Globus pallidus (tissue), 1 donor: ENCODE measurements at places on chromosomes 4 and X.

- DNase-seq: peak; percentile 18
These were observed 85.4 kb downstream of the SHISA3 start for GRCh38 chr4:42482516-42483327.

GRCh38 chr4:168188754-168189153 is 96.4 kb downstream of the ANXA10 start:
- DNase-seq: no peak

GRCh38 chr4:27048429-27049238 is 188.0 kb downstream of the STIM2 start:
- DNase-seq: peak; percentile 24

DNA sequence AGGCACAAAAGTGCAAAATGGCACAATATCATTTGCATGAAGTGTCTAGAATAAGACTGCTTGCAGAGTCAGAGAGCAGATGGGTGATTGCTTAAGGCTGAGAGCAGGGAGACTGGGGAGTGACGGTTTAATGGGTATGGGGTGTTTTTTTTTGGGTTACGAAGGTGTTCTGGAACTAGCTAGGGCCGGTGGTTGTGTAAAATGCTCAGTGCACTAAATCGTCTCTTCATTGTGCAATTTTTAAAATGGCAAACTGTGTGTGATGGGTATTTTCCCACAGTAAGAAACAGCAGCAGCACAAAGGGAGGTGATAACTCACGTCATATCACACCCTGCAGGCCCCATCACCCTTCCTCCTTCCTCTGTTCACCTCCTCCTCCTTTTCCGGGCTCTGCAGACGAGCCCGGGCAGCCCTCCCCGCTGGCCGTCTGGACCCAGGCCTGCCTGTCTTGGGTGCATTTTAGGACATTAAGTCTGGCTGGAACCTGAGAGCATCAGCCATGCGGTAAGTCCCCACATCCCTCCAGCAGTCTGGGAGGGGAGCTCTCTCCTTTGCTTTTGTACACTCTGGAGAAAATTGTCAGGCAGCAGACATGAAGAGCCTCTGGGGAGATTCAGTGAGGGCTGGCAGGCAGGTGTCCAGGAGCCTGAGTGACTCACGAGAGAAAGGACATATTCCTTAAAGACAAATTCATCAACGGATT is 42.7 kb downstream of the ASMT start:
- no peak for DNase-seq

GRCh38 chr4:54902271-54902670 is 223.1 kb downstream of the KDR start:
- DNase-seq: no peak

- no peak for DNase-seq
These were observed 48.0 kb downstream of the CXCL8 start for GRCh38 chr4:73788411-73788810.

GRCh38 chr4:186192066-186192612 is 772 bp downstream of the CYP4V2 start:
- DNase-seq: peak; percentile 65

- no peak for DNase-seq
These were observed 134.2 kb downstream of the GALNTL6 start for GRCh38 chr4:171947400-171947799.

DNA sequence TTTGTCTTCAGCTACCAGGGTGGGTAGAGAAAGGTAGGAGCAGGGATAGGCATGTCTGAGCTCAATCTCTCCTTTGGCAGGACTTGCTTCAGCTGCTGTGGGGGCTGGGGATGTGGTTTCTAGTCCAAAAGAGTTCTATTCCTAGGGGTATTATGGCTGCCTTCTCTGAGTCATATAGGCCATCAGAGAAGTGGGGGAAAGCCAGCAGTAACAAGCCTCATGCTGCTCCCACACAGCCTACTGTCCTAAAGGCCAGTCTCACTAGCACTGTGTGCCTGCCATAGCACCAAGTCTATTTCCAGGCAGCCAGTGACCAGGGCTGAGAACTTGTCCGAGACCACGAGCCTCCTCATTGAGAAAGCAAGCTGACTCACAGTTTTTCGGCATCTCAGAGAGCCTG is 270.6 kb downstream of the DCAF12L2 start:
- no peak for DNase-seq

DNA sequence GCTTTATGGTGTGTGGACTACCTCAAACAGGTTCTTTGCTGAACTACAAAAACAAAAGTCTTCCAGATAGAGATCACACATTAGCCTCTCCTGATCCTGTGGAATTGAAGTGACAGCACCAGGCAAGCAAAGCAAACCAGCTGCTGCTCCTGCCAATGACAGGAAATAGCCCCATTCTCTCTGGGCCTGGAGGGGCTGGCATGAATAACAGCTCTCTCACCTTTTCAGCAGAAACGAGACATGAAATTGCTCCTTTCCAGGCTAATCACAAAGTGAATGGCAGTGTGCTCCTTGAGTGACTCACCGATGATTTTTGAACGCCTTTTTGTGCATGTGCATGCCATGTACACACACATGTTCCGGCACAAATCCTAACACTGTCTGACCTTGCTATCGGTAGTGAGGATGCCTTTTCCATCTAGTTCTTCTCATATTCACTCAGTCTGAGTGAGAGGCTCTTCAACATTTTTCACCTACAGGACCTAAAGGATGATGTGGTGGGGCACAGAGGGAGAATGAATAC is 24.4 kb downstream of the MFAP3L start:
- no peak for DNase-seq

- no peak for DNase-seq
These were observed 14.6 kb downstream of the FTHL17 start for GRCh38 chrX:31057291-31057690.

- peak; percentile 63 for DNase-seq
These were observed 71.4 kb downstream of the RTL5 start for GRCh38 chrX:72060196-72060920.

GRCh38 chr4:155405059-155405458 is 28.3 kb upstream of the MAP9 start:
- no peak for DNase-seq
